ENCODE measurements at places on chromosomes 16 and 17.

GRCh38 chr17:34623856-34624766, 44.7 kb downstream of the TMEM132E start:
- DNase-seq, result no peak

DNA sequence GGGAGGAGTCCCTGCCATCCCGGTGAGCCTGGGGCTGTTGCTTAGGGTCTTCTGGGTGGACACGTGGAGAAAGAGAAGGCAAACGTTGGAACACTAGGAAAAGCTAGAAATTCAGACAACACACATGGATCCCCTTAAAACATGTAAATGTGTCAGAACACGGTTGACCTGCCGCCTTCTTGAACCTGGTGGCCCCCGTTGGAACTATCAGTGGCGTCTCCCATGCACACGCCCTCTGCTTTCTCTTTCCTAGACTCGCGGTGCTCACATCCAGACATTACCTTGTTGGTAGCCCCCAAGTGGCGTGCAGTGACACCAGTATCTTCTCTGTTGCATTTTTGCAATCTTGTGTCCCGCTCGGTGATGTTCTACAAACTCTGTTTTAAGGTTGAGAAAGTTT, 18.6 kb downstream of the CIBAR2 start:
- DNase-seq, result no peak

DNA sequence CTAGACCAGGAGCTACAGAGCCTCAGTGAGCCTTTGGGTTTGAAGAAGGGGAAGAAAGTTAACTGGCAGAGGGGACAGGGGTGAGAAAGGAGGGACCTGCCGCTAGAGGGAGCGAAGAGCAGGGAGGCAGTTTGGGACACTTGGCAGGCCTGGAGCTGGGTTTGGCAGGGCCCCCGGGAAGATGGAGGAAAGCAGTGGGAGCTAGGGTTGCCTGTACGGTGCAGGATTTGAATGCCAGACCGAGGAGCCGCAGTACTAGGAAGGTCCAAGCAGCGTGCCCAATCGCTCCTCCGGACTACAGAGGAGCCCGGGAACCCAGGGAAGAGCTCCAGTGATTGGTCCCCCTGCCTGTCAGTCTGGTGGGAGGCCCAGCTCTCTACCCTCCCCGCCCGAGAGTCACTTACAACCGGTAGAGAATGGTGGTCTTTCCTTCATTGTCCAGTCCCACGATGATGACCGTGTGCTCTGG, 1.3 kb downstream of the ARL5C start:
- peak; percentile 83 for DNase-seq

GRCh38 chr16:85296859-85297660, 184.8 kb upstream of the CIBAR2 start:
- DNase-seq, result no peak

GRCh38 chr17:51833045-51833444, 325.5 kb downstream of the CA10 start:
- no peak for DNase-seq

GRCh38 chr17:44942456-44942855, 5.1 kb downstream of the KIF18B start:
- DNase-seq, result no peak

GRCh38 chr16:88785106-88785924, at the start of gene PIEZO1:
Gene PIEZO1 (minus strand): TSS chr16:88785220. CDS start chr16:88784964, 256 bp downstream.
- no peak for DNase-seq

- DNase-seq, result no peak
These were observed 661 bp downstream of the LRRC3C start for GRCh38 chr17:39927929-39928857.

DNA sequence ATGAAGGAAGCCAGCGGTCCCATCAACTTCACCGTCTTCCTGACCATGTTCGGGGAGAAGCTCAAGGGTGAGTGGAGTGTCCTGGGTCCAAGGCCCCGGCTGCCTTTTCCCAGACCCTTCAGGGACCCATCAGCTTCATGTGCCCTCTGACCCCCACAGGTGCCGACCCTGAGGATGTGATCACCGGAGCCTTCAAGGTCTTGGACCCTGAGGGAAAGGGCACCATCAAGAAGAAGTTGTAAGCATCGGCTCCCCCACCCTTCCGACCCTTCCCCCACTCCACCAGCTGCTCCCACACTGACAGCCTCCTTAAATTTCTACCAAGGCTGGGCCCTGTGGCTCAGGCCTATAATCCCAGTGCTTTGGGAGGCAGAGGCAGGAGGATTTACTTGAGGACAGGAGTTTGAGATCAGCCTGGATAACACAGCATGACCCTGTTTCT, 1.9 kb downstream of the MYL11 start:
- DNase-seq, result no peak

DNA sequence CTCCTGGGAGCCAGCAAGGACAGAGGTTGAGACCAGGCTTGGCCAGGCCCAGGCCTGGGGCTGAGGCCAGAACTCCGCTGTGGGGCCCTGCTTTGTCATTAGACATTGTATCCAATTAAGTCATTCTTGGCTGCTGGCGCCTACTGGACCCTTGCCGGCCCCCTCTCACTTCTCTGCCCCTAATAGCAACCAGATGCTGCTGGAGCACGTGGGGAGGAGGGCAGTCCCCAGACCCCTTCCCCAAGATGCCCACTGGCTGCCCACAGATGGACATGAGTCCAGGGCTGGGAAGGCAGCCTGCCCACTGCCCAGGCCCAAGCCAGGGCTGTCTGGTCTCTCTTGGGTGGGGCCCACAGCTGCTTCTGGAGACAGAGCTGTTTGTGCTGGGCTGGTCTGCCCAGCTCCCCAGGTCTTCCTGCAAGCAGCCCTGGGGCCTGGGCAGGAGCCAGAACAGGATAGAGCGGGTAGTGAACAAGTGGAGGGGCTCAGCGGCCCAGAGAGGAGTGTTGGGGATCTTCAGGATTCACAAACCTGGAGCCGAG, 7.8 kb downstream of the PLXDC1 start:
- DNase-seq, result no peak

DNA sequence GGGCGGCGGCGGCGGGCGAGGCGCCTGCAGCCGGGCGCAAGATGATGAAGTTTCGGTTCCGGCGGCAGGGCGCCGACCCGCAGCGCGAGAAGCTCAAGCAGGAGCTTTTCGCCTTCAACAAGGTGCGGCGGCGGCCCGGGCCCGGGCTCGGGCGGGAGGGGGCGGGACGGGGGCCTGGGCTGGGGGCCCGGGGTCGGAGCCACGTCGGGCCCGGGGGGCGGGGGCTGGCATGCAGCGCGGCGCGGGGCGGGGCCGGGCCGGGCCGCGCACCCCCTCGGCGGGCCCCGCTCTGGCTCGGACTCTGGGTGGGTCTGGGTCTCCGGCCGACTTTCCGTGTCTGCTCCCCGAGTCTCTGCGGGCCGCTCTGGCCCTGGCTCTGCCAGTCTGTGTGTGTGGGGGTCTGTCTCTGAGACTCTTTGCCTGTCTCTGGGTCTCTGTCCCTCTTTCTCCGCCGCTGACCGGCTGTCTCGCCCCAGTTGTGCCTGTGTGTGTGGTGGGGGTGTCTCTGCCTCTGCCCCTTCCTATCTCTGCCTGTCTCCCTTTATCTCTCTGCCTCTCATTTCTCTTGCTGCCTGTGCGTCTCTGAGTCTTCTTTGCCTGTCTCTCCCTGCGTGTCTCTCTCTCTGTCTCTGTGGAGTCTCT, 328 bp downstream of the LLGL1 start:
- no peak for DNase-seq

- peak; percentile 24 for DNase-seq
These were observed 92.8 kb downstream of the IRX3 start for GRCh38 chr16:54193665-54194333.

GRCh38 chr17:6576038-6576785, 19.9 kb upstream of the PITPNM3 start:
- DNase-seq, result no peak

GRCh38 chr17:45394913-45395568, 37.6 kb downstream of the ARHGAP27 start:
- peak; percentile 36 for DNase-seq

DNA sequence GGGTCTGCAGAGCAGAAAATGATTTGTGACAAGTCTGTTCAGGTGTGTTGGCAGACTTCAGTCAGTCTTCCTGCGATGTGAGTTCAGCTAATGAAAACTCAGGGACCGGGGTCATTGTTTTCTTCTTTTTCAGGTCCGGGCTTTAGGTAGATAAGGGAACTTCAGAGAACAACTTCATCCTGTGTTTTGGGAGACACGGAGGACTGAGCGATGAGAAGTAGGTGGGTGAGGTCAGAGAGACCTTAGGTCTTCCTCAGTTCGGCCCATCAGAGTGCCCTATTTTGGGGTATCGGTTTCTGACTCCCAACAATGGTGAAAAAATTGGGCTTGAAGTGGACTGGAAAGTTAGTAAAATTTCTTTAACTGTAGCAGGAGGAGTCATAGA, 88.9 kb upstream of the ATF7IP2 start:
- DNase-seq, result no peak

GRCh38 chr17:65301184-65301583, 164.0 kb downstream of the RGS9 start:
- DNase-seq, result no peak

GRCh38 chr17:8825802-8826201, 26.6 kb upstream of the MFSD6L start:
- DNase-seq, result no peak

GRCh38 chr16:4922721-4923342, 14.1 kb downstream of the PPL start:
- DNase-seq, result no peak

DNA sequence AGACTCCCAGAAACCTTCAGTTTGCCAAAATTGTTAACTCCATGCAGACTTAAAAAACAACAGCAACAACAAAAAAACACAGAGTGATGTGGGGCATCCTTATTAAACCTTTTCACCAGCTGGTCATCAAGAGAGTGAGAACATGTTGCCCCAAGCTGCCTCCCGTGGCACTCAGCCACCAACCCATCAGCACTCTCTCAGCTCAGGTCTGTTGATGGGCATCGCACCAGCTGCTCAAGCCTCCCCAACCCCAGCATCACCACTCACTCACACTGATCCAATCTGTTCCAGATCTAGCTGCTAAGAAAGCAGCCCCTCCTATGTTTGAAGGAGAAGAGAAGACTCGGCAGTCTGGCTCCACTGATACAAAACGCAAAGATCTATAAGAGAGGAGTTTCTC, 46.8 kb downstream of the SLC39A11 start:
- no peak for DNase-seq

- no peak for DNase-seq
These were observed 665.0 kb downstream of the WWOX start for GRCh38 chr16:78764478-78764877.

GRCh38 chr17:7315570-7316235, 543 bp upstream of the GPS2 start:
- no peak for DNase-seq

- DNase-seq, result no peak
These were observed 372.2 kb upstream of the CDH5 start for GRCh38 chr16:65994291-65994690.

DNA sequence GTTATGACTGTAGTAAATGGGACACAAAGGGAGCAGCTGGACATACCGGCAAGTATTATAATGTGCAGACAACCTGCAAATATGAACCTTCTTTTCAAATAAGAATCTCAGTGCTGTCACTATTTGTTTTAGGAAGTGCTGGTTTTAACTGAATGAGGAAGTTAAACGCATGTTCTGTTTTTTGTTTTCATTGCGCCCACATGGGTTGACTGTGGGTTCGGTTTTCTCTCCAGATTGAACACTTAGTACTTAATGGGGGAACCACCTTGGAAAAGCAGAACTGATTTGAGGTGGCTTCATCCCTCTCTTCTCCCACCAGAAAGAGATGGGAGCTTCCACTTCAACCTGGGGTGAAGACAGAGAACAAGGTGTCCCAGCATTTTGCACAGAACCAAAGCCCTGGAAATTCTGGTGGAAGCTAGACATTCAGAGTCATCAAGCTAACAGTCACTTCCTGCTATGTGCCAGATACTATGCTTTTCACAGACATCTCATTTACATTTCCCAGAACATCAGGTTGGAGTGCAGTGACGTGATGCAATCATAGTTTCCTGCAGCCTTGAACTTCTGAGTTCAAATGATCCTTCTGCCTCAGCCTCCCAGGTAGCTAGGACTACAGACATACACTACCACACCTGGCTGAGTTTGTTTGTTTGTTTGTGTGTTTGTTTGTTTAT, 149.8 kb downstream of the CDH13 start:
- no peak for DNase-seq

GRCh38 chr16:51134269-51134812, 16.7 kb downstream of the SALL1 start:
- no peak for DNase-seq

DNA sequence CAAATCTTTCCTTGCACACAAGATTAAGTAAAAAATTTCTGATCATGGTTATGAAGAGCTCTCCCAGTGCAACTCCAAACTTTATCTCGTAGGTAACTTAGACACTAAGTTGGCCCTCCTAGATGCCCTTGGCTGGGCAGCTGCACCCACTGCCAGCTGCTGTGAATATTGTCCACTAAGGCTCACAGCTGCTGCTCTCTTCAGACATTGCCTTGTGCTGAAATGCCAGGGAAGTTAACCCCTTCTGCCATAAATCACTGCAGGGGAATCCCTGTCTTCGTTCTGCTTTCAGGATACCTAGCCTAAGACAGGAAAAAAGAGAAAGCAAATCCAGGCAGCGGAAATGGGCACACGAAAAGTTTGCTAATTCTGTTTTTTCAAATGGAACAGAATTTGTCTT, 106.4 kb downstream of the IRX5 start:
- DNase-seq, result no peak

- DNase-seq, result no peak
These were observed 203.6 kb upstream of the CIBAR2 start for GRCh38 chr16:85315866-85316265.

- no peak for DNase-seq
These were observed 190.6 kb upstream of the FOXF1 start for GRCh38 chr16:86319585-86320236.

- DNase-seq, result no peak
These were observed 130.0 kb downstream of the CYB561 start for GRCh38 chr17:63316100-63316499.

DNA sequence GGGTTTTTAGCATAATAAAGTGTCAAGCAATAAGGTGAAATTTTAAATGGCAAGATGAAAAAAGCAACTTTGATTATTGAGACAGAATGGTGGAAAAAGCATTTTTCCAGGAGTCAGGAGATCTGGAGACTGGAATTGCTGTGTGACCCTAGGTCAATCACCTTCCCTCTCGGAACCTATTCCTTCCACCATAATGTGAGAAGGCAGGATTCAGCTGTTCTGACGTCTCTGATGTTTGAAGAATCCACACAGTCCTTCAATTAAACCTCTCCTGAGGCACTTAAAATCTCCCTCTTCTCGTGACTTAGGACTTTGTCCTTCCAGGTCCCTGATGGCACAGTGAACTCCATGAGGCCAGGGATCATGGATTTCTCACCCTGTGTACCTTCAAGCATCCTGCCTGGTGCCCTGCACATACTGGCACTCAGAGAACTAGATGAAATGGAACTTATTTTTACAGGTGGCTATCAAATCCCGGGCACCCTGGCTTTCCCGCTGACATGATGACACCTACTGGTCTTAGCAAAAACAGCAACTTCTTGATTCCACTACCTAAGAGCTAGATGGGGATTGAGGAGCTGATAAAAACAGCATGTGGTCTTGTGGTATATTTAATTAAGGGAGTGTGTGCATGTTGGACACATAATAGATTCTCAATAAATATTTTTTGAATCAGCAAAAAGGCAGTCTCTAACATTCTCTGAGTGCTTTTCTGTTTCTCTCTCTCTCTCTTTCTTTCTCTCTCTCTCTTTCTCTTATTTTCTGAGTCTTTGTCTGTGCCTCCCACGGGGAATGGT, 2.3 kb upstream of the CCDC182 start:
- peak; percentile 16 for DNase-seq
